T-helper 2 cell (primary cell): ENCODE measurements at places on chromosomes 11 and 22.

DNA sequence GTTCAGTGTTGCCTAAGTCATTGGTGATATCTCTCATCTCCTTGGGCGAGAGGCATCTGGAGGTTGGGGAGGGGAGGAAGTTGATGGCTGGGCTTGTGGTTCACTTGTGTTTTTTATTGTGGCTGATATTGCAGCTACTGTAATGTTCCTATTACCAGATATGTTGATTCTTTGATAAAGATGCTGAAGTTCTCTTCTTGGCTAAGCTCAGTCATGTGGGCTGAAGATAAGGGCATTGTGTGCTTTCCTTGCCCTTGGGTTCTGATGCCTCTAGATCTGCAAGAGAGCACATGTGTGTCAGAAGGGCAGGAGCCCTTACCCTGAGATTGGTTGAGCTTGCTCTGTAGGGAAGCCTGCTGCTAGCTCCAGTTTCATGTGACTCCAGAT lies 12.0 kb downstream of the STX3 start:
- no peak for DNase-seq

- no peak for DNase-seq
Observed at GRCh38 chr22:46185283-46185682, 35.0 kb downstream of the PPARA start.

GRCh38 chr11:57248780-57249383 lies 11.8 kb upstream of the APLNR start:
- no peak for DNase-seq

DNA sequence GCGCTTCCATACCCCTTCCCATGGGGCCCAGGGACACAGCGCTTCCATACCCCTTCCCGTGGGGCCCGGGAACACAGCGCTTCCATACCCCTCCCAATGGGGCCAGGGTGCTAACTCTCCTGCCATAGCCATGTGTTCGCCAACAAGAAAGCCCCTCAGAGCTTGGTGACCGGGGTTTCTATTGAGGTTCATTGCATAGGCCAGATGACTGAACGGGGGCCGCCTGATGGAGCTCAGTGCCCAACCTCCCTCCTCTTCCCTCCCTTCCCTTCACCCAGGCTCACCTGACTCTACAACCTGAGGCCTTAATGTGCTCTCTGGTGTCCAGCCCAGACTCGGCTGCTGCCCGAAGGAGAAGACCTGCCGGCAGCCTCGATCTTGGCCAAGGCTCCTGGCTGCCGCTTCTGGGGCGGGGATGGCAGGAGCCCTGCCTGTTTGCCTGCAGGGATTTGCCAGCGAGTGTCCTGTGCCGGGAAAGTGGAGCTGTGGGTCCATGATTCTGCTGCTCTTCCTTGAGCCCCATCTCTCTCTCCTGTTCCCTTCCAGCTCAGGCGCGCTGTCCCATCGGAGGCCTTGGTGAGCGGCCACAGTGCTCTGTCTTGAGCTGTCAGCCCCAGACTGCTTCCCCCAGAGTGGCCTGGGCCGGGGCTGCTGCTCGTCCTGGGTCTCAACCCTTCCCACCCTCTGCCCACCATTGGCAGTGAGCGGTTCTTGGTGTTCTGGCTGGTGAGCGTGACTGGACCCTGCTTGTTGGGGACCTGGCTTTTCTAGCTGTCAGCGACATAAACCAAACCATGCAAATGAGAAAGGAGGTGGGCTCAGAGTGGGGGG lies 267.0 kb downstream of the TBC1D22A start:
- DNase-seq, result no peak
